ENCODE measurements at places on chromosomes 3 and 15. TPM values are rescaled to one million over a fixed set of nuclear protein-coding genes. Genes with fewer than 3 reads are reported as not detected.

DNA sequence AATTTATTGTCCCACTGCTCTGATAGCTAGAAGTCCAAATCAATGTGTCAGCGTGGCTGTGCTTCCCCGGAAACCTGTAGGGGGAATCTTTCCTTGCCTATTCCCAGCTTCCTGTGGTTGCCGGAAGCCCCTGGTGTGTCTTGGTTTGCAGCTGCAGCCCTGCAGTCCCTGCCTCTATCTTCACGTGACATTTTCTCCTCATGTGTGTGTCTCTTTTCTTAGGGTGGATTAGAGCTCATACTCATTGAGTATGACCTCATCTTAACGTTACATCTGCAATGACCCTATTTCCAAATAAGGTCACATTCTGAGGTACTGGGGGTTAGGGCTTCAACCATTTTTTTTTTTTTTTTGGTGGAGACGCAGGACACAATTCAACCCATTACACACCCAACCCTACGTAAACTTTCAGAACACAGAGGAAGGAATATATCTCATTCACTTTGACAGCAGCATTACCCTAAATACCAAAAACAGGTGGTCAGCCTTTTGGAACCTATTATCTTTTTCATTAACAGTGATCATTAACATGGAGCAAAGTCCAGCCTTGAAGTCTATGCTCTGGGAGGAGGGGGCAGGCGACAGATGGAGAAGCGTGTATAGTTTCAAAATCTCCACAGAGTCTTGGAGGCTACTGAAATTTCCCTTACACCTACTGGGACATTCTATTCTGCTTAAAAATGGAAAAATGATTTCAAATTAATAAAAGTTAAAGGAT is 88.6 kb downstream of the RYK start:
- DNase-seq: no peak

DNA sequence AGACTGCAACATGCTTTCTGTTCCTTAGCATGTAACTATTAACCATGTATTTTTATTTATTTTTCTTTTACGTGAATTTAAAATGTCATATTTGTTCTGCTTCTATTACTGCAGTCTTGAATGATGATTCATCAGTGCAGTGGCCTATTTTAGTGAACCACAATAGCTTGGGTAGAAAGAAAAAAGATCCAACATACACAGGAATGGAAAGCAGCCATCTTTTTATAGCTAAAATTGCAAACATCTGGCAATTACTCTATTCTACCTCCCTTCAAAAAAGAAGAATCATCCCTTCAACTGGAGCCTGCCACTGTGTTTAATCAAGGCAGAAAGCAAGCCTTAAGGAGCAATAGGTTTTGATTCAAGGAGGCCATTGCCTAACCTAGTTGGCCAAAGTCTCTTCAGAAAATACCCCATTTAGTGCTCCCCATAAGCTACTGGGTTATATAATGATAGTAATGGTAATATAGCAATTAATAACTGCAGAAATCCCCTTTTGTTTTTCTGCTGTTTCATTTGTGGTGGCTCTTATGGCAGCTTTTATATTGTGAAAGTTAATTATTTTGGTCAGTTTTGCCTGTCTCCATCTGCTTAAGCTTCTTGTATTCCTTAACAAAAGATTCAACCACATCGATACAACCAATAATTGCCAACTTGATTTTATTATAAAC is 267.3 kb downstream of the LPP start:
- DNase-seq: no peak

- DNase-seq: no peak
Observed at GRCh38 chr3:133037436-133037835, 755 bp upstream of the TMEM108 start.

DNA sequence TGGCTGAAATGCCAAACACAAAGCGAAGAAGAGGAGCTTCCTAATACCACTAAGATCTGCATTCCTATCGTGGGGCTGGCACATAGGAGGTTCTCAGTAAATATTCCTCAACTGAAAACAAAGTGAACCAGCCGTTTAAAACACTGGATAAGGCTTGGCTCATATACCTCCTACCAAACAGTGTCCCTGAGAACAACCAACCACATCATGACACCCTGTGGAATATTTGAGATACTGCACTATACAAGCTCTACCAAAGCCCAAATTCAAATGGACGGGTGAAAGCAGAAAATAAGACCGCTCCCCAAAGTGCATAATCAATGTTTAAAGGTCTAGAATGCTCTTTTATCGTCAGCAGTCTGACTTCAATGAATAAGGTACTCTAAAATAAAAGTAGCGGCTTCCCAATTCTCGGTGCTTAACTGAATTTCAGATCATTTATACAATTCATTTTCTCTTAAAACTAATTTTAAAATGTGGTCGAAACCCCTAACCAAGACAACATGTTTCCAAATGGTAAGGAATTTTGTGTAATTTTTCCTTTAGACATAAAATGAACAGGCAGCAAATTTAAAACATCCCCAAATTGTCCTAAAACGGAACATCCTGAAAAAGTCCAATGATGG is 425.8 kb downstream of the ERC2 start:
- DNase-seq: peak; percentile 23

GRCh38 chr15:66797921-66798320 is 95.9 kb downstream of the SMAD6 start:
- no peak for DNase-seq

DNA sequence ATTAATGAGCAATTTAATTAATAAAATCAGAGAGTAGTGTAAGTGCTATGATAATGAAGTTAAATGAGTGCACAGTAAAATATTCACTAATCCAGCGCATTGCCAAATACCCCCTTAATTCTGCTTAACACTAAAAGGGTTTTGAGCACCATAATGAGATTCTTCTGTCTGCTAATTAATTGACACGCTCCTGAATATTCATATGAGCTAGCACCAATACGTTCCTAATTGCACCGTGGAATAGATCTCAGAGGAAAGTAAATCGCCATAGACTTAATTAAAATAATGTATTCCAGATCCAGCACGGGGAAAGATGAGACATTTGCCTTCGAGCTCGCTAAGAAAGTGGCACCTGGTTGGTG is 9.6 kb upstream of the FOXB1 start:
- no peak for DNase-seq

GRCh38 chr3:155281912-155282311 is 11.6 kb downstream of the STRIT1 start:
- no peak for DNase-seq

- no peak for DNase-seq
Observed at GRCh38 chr15:41423979-41424659, 7.2 kb downstream of the RTF1 start.

GRCh38 chr3:48110463-48110862 is 77.8 kb downstream of the CDC25A start:
- DNase-seq: no peak

DNA sequence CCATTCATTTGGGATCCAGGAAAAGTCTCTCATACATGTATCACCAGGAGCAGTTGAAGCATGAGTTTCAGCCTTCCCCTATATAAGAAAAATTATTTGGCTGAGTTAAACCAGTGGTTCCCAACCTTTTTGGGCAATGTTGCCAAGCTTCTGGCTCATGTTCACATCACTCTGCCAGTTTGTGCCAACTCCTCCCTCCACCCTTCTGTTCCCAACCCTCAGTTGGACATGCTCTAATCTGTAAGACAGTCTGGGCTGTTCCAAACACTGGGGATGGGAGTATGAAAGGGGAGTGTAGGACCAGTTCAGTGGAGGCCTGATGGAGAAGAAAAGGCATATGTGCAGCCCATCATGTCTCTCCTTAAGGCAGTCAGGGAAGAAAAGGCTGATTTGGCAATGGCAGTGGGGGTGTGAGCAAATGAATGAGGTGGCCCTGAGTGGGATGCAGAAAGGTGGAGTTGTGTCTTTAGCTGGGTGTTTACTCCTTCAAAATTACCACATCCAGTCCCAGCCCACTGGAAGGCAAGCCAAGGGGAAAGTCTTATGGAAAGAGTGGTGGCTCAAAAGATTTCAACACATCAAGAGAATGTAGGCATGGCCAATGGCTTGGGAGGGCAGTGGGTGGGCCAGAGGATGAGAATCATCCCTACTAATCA is 32.0 kb upstream of the PRICKLE2 start:
- no peak for DNase-seq

DNA sequence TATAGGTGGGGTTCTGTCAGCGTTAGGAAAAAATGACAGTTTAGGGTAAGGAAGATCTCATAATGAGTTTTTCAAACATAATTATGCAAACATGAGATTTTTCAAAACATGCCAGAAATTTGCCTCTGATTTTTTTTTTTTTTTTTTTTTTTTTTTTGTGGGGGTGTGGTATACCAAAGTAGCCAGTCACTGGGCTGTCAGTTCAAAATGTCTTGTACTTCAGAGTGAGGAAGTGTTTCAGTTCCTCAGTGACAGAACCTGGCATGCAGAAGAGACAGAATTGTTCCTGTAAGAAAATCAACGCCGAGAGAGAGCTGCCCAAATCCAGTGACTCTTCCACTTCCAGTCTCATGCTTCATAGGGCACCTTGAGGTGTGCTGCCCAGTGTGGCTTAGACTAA is 9.7 kb downstream of the NCBP2 start:
- no peak for DNase-seq

DNA sequence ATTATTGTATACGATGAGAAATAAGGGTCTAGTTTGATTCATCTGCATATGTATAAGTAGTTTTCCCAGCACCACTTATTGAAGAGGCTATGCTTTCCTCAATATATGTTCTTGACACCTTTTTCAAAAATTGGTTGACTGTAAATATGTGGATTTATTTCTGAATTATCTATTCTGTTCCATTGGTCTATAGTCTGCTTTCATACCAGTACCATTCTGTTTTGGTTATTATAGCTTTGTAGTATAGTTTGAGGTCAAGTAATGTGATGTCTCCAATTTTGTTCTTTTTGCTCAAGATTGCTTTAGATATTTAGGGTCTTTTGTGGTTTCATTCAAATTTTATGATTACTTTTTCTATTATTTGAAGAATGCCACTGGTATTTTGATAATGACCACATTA is 103.8 kb upstream of the LIPC start:
- DNase-seq: no peak

DNA sequence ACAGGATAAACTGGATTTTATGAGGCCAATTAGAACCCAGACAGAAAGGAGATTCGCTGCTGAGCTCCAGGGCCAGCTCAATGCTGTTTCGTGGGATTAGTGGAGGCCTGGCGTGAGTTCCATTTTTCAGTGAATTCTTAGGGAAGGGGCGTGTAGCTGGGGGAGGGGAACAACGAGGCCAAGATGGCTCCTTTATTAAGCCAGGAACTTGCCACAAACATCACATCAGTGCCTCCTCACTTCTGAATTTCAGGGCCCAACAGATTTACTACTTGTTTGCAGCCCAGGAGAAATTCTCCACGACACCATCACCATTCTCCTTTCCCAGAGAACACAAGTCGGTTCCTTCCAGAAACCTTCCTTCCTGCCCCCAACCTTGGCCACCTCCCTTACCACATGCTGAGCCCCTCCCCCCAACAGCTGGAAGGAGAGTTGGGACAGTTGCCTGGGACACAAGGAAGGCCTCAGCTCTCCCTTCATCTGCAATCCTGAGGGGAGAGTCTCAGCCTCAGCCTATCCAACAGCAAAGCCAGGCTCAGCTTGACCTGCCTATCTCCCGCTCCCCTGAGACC is 5.8 kb downstream of the IGDCC4 start:
- no peak for DNase-seq

DNA sequence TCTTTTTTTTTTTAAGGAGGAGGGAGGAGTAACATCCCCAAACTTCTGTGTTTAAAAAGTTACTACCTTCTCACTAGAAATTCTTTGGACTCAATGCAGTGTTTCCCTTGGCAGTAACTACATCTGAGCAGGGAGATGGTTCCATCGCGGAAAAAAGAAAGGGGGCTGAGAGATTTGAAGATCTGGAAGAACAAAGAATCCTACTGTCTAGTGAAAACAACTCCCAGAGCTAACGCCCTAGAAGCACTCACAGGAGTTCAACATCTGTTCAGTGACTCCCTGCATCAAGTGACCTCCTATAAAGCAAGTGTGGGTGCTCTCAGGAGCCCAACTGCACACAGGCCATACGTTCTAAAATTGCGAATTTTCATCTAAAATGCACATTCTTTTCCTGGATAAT is 66.8 kb upstream of the PXYLP1 start:
- DNase-seq: no peak

GRCh38 chr15:66748708-66749035 is 46.6 kb downstream of the SMAD6 start:
- DNase-seq: no peak

DNA sequence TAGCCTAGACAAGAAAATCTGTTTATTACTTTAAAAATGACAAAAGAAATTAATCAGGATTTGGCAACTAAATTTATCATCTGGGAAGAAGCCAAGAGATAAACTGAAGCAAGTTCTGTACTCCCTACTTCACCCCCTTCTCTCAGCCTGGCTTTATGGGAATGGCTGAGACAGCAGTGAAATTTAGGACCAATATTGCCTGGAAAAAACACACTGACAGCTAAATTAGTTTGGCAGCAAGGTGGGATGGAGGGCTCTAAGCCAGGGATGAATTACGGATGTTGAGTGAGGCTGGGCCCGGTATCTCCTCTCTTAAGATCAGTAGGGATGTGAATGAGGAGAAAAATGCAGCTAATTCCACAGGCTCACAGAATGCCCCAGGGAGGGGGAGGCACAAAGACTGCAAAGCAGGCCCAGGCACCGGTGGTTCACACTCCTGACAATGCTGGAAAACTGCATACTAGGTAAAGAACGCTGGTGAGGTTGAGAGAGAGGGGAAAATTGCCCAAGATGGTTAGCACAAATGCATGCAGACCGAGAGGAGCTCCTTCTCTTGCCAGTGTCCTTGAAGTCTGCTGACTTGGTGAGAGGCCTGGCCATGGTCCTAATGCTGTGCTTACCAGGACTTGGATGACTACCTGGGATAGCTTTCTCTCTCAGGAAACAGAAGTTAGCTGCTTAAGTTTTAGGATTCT is 89.0 kb downstream of the WDR76 start:
- DNase-seq: no peak

- DNase-seq: no peak
Observed at GRCh38 chr3:68943753-68944500, 11.6 kb upstream of the TAFA4 start.

- no peak for DNase-seq
Observed at GRCh38 chr15:101105059-101105891, 146.6 kb downstream of the CHSY1 start.

DNA sequence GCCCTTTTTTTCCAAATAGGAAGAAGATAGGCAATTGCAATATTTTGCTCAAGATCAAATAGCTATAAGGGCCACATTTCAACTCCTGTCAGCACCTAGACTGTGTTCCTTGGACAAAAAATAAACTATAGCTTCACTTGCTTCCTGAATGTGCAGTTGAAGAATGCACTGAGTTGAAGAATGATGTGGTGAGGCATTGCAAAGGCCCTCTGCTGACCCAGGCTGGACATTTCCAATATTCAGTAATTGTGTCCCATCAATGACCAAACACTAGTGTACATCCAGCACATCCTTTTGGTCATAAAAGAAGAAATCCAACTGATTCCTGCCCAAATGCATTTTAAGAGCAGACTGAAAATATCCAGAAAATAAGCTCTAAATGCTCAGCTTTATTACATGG is 424.8 kb upstream of the TGFBR2 start:
- DNase-seq: no peak

Gene RARRES1
- polyA plus RNA-seq: 8.1 TPM

Gene TTLL3
- polyA plus RNA-seq: 47.5 TPM

Gene TMEM212
- polyA plus RNA-seq: 0.08 TPM

Gene MAP6D1
- polyA plus RNA-seq: 1.3 TPM

Gene TRPM1
- 0.58 TPM for polyA plus RNA-seq

Gene CERS3
- 0.26 TPM for polyA plus RNA-seq

Gene FBXL22
- polyA plus RNA-seq: 1.7 TPM

Gene RASA2
- 26.3 TPM for polyA plus RNA-seq

Gene SATB1
- 42.9 TPM for polyA plus RNA-seq

Gene TGM4
- 0.18 TPM for polyA plus RNA-seq

All from renal cortex interstitium (tissue), 15 donors.